PC-9 (cell line): ENCODE measurements at places on chromosomes 6 and 20. TPM values are rescaled to one million over a fixed set of nuclear protein-coding genes. Genes with fewer than 3 reads are reported as not detected.

DNA sequence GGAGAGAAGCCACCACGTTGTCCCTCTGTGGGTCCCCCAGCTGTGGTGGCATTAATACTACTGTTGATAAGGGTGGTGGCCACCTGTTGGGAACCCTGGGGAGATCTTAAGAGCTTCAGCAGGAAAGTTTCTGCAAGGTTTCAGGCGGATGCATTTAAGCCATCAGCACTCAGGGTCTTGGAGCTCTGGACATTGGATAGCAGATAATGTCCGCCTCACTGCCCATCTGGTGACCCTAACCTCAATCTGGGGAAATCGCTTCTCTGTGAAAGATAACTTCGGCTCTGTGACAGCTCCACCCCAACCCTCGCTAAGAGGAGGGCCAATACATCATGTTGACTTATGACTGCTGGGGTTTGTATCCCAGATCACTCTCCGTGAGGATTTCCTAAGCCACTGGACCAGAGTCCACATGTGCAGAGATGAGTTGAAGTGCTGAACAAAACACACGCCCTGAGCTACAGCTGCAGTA, 92.9 kb downstream of the FOXC1 start:
- H3K27me3 ChIP-seq, result no peaks in the 10 kb centered on the region
- no peak overlapping the region for H3K4me3 ChIP-seq
- no peak overlapping the region for H3K27ac ChIP-seq
- no peak for DNase-seq
- no peaks in the 10 kb centered on the region for H3K4me1 ChIP-seq

SLC18B1 gene
- total RNA-seq, result 18.0 and 20.8 TPM in 2 replicates

DEFB119 gene
- total RNA-seq, result not detected in 2 replicates

TREM2 gene
- not detected in 2 replicates for total RNA-seq

KIAA0408 gene
- total RNA-seq, result not detected in 2 replicates
